AG04449 (cell line): ENCODE measurements at places on chromosomes 11 and 22.

- DNase-seq = peak; percentile 81
Measured at GRCh38 chr11:115488945-115489344, 15.3 kb downstream of the CADM1 start.

GRCh38 chr11:75425422-75425821 lies 7.6 kb downstream of the KLHL35 start:
- no peak for DNase-seq

- no peak for DNase-seq
Measured at GRCh38 chr11:76322942-76323341, 58.0 kb downstream of the THAP12 start.

- DNase-seq = no peak
Measured at GRCh38 chr22:20740222-20740951, 33.5 kb upstream of the SERPIND1 start.

DNA sequence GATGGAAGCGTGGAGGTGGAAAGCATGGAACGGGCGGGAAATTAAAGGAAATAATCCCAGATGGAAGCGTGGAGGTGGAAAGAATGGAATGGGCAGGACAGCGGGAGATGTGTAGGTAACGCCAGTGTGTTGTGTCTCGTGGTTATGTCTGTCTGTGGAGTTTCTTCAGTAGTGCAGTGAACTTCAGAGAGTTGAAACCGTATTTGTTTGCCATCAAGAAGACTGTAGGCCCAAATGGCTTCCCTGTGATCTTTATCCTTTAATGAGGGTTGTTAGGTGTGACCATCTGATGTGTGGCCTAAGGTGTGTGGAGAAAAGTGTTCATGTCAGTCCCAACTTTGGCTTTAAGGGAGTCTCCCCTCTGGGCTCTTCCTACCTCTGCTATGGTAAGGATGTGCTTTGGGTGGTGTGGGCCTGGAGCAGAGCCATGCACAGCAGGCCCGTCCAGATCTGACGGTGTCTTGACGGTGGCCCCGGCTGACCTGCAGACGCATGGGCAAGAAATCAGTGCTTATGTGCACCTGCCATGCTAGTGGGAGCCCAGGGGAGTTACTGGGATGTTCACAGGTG lies 39.6 kb downstream of the AP2A2 start:
- no peak for DNase-seq

GRCh38 chr22:30697975-30698374 lies 3.3 kb downstream of the OSBP2 start:
- no peak for DNase-seq

GRCh38 chr11:15726893-15727519 lies 612.3 kb downstream of the INSC start:
- DNase-seq = no peak

DNA sequence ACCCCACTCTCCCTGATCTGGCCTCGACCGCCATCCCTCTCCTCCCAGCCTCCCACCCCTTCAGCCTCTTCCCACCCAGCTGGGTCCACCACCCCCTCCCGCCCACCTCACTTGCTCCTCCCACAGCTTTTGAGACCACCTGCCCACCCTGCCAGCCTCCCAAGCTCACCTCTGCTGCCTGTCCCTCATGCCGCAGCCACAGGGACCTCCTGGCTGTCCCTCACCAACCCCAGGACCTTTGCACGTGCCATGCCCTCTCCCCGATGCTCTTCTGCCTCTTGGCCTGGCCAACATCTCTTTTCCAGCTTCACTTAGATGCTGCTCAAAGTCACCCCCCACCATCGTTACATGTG lies 6.5 kb downstream of the PNPLA5 start:
- DNase-seq = no peak

DNA sequence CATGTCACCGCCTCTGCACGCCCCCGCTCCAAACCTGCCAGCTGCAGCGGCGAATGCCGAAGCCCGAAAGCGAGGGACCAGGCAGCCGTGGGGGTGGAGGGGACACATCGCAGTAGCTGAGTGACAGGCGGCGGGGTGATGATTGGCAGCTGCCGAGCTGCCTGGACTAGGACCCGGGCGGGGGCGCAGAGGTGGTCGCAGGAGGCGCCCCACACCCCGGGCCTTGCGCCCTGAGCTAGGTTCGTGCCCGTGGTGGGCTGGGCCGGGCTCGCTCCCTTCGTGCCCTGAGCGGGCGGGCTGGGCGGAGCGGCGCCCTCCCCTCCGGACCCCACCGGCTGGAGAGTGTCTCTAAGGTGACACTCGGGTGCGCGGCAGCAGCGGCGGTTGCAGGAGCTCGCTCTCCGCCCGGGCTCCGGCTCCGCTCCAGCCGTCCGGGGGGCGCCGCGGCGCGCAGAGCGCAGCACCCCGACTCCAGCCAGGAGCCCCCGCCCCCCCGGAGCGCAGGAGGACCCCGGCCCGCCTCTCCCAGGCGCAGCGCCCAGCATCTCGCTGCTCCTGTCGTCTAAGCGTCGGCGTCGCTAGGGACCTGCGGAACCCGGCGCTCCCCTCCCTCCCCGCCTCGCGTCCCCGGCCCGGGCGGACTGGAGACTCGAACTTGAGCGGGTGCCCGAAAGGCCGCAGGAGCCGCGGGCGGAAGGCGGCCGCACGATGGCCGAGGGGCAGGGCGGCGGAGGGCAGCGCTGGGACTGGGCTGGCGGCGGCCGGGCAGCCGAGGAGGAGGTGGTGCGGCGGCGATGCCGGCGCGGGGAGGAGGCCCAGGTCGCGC lies 14.5 kb upstream of the DGKZ start:
- DNase-seq = no peak

DNA sequence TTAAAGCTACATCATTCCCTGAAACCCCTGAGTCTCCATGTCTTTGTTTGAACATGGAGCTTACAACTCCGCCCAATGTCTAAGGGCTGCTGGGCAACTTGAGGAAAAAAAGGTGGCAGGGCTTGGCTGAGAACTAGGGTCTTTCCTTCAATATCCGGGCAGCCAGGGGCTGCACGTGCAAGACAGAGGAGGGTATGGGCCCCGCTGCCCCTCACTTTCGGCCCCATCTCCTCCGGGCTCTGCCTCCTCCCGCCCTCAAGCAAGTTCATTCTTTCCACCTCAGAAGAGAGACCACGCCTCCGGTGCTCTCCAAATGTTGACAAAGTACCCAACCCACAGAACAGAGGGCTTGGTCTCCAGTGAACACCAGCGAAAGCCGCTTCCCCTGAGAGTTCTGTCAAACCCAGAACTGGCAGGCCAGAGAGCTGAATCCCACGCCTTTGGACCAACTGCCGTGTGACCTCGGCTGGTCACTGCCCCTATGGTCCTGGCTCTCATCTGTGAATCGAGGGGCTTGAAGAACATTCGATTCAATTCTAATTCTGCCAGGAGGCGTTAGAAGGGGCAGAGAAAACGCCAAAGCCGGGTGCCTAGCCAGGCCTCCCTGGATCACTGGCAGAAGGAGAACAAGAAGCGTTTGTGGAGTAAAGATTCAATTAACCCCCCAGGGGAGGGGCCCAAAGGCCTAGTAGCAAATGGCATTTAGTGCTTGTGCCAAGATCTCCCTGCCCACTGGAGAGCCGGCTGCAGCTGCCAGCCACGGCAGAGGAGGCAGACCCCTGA lies 7.3 kb downstream of the PDGFB start:
- DNase-seq = no peak

DNA sequence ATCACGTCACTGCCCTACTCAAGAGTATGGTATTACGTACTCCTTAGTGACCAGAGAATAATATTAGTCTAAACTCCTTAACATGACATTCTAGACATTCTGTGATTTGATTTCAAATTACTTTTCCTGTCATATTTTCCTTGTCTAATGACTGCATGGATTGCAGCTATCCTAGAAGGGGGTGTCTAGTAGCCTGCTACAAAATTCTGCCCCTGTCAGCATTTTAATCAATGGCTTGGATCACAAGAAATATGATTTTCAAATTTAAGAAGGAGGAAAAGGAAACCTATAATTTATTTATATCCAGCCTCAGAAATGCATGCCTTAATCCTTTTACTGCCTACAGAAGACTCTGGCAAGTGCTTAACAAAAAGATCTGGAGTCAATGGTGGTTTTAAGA lies 216.8 kb downstream of the SWAP70 start:
- DNase-seq = no peak

- DNase-seq = no peak
Measured at GRCh38 chr11:102469196-102469821, 16.7 kb upstream of the TMEM123 start.

- DNase-seq = no peak
Measured at GRCh38 chr11:31800398-31801265, 10.5 kb downstream of the PAX6 start.

DNA sequence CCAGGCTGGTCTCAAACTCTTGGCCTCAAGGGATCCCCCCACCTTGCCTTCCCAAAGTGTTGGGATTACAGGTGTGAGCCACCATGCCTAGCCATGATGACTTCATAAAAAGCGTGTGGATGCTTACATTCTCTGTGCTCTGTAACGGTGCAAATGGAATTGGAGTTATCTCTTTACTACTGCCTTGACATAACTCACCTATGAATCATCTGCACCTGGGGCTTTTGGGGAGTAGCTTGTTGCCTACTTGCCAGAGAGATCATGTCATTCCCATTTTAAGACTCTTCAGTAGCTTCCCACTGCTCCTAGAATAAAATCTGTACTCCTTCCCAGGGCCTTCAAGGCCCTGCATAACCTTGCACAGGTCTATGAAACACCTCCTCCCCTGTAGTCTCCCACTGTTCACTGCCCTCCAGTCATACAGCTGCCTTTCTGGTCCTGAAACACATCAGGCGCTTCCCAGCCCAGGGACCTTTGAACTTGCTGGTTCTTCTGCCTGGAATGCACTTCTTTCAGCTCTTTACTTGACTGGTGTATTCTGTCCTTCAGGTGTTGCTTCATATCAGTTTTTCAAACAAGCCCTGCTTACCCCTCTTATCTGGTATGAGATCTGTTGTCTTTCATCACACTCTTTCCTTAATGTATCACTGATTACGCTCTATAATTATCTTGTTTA lies 19.6 kb upstream of the MOGAT2 start:
- no peak for DNase-seq

DNA sequence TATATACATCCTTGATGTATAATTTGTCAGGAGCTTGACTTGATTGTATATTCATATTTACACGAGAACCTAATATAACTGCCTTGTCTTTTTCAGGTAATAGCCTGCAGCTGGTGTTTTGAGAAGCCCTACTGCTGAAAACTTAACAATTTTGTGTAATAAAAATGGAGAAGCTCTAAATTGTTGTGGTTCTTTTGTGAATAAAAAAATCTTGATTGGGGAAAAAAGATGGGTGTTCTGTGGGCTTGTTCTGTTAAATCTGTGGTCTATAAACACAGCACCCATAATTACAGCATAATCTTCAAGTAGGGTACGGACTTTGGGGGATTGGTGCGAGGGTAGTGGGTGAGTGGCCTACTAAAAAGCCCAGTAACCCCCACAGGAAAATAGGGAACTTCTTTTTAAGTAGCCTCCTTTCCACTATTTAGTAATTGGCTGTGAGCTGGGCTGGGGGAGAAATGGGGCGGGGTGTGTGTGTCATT lies 7.5 kb downstream of the MALAT1 start:
- DNase-seq = no peak

DNA sequence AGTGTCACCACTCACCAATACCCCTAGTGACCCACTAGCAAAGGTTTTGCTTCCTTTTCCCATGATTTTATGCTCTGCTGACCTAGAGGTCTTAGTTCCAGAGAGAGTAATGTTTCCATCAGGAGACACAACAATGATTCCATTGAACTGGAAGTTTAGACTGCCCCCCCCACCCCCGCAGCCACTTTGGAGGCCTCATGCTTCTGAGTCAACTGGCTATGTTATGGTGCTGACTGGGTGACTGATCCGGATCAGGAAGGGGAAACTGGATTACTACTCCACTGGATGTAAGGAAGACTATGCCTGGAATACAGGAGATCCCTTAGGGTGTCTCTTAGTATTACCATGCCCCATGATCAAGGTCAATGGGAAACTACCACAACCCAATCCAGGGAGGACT lies 633.6 kb downstream of the OPCML start:
- no peak for DNase-seq

- DNase-seq = no peak
Measured at GRCh38 chr11:121254756-121255155, 37.8 kb upstream of the SC5D start.

DNA sequence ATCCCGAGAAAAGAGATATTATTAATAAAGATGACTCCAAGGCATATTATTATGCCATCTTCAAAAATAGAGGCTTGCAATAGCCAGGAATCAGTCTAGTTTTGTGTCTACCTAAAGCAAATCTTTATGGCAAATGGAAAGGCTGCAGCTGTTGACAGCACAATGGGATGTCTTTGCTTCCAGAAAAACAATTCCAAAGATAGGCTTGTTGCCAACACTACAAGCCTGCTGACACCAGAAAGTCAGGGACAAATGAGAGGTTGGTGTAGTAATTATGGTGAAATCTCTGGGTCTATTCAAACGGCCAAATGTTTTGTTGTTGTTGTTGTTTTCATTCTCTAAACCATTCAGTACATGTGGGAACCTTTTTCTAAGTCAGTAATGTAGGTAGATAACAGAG lies 101.8 kb downstream of the LUZP2 start:
- DNase-seq = no peak

DNA sequence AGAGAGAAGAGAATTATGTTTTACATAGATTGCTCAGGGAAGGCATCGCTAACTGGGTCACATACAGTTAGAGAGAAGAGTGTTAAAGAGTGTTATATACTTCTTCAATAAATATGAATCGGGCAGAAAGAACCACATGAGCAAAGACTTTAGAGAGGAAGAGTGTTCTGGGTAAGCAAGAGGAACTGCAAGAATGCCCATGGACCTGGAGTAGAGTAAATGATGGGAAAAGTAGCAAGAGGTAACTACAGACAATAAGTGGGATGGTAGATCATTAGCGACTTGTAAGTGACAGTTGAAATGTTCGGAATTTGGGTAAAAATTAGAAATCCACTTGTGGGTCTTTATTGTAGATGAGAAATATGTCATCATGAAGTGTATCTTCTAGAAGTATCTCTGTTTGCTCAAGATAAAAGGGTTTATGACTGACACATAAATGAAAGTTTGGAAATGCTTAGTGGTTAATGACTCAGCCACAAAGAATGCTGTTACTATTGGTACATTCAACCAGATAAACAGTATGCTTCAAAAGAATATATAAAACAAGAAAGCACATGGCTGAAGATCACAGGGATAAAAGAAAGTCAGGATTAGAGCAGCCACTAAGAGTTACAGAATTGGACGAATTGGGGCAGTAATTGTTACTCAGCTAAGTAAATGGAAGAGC lies 229.3 kb downstream of the CASP12 start:
- peak; percentile 26 for DNase-seq

GRCh38 chr11:62538470-62539237 lies 8.0 kb downstream of the AHNAK start:
- no peak for DNase-seq
